Natural killer cell (primary cell): ENCODE measurements at places on chromosomes 6 and 20.

- no peaks in the 10 kb centered on the region for H3K27me3 ChIP-seq
- no peak overlapping the region for H3K4me3 ChIP-seq
- no peak for DNase-seq
- H3K36me3 ChIP-seq, result no peaks in the 10 kb centered on the region
- H3K4me1 ChIP-seq, result no peaks in the 10 kb centered on the region
- H3K27ac ChIP-seq, result no peak overlapping the region
Observed at GRCh38 chr20:60304931-60305330, 346.7 kb downstream of the CDH26 start.

DNA sequence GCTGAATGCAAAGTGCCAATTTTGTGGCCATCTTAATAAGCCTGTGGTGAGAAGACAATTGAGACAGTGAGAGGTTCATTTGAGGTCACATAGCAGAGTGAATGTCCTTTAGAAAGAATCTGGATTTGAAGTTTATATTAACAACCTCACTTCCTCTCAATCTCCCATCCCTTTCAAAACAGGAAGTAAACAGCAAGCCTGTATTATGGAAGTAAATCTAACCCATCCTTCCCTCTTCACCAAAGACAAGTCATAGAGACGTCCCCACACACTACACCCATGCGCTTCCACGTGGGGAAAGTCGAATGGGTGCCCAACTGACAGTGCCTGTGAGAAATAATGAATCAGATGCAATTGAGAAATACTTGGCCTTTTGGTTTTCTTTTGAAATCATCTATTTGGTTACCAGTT, 28.8 kb upstream of the CCND3 start:
- no peaks in the 10 kb centered on the region for H3K27me3 ChIP-seq
- H3K27ac ChIP-seq, result peak overlapping the region; percentile 48
- peaks cover 64% of the 10 kb centered on the region for H3K4me1 ChIP-seq
- no peak overlapping the region for H3K4me3 ChIP-seq
- H3K36me3 ChIP-seq, result peaks cover 10% of the 10 kb centered on the region

GRCh38 chr20:916825-917224, 691 bp upstream of the ANGPT4 start:
- H3K27ac ChIP-seq, result no peak overlapping the region
- H3K36me3 ChIP-seq, result no peaks in the 10 kb centered on the region
- DNase-seq, result no peak

DNA sequence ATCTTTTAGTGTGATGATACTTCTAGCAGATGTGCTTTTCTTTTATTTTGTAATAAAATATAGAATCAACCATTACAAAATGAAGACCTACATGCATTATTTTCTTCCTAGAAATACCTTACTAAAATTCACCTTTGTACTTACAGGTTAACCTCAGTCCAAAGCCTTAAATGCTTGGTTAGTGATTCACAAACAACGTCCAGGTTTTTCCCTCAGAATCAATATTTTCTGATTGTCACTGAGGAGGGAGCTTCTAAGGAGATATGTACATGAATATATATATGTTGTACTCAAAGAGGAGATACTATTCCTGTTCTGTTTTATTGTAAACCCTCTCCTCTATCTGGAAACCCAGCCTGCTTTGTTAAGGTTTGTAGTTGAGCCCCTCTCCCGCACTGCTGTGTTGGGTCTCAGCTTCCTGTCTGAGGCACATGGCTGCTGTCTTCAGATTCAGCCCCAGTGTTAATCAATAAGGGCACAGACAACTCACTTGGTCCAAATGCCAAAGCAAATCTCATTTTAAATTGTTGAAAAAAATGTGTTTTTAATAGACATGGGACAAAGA, 33.9 kb upstream of the HS3ST5 start:
- H3K4me1 ChIP-seq, result no peaks in the 10 kb centered on the region
- H3K27ac ChIP-seq, result no peak overlapping the region
- H3K27me3 ChIP-seq, result no peaks in the 10 kb centered on the region
- H3K4me3 ChIP-seq, result no peak overlapping the region

DNA sequence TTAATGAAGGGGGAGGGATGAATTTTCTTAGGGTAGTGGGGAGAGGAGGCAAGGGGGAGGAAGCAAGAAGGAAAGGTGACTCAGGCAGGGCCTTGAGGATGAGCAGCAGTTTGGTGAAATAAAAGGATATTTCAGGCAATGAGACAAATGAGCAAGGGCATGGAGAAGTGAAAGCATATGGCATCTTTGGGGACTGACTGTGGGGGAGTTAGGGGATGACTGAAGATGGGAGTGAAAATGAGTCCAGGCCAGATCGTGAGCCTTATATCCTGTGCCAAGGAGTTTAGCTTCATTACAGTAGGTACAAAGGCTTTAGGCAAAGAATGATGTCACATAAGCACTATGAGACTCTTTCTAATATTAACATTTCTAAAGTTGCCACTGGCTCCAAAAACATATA, 51.9 kb downstream of the ILRUN start:
- H3K4me3 ChIP-seq, result no peak overlapping the region
- DNase-seq, result no peak
- no peak overlapping the region for H3K27ac ChIP-seq
- peaks cover 15% of the 10 kb centered on the region for H3K36me3 ChIP-seq
- H3K27me3 ChIP-seq, result no peaks in the 10 kb centered on the region
- H3K4me1 ChIP-seq, result no peaks in the 10 kb centered on the region

DNA sequence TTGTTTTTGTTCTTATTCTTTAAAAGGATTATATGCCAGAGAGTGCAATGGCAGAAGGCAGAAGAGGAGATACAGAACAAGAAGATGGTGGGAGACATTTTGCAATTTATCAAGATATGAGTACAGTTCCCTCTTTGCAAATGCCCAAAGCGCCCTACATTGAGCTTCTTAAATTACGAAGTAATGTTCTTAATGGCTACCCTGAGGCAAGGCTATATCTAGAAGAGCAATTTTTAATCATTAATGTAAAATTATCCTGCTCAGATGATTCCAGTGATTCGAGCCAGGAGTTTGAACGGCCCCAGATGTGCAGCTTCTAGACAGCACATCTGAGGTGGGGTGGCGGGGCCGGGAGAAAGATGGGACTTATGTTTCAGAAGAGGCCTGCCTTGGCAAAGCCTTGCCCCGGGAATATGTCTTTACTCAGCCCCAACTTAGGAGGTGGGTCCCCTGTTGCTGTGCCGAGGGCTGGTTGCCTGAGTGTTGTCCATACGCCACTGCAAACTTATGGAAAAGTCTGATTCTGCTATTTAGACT, 84.9 kb upstream of the MLN start:
- DNase-seq, result no peak
- no peak overlapping the region for H3K4me3 ChIP-seq
- H3K27me3 ChIP-seq, result peaks cover 3% of the 10 kb centered on the region
- no peak overlapping the region for H3K27ac ChIP-seq

- H3K27me3 ChIP-seq, result no peaks in the 10 kb centered on the region
- H3K27ac ChIP-seq, result peak overlapping the region; percentile 40
- H3K36me3 ChIP-seq, result no peaks in the 10 kb centered on the region
- H3K4me3 ChIP-seq, result no peak overlapping the region
- peak; percentile 28 for DNase-seq
Observed at GRCh38 chr20:23147964-23148730, 62.0 kb upstream of the CD93 start.

DNA sequence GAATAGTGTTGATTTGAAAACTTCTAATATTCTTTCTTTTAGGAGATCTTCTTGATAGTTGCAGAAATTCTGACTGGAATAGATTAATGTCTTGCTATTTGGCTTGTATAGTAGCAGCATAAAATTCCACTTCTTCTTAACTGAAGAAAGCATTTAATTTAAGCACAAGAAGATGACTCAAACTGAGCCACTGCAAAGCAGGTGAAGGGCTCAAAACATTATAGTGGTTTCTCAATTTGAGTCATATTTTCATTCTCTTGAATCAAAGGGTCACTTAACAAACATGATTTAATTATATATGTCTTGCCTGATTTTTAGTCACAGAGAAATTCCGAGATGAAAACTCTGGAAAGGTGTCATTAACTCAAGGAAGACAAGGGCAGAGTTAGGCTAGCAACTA, 239.3 kb downstream of the ZNF217 start:
- no peaks in the 10 kb centered on the region for H3K36me3 ChIP-seq
- no peaks in the 10 kb centered on the region for H3K4me1 ChIP-seq
- H3K27me3 ChIP-seq, result no peaks in the 10 kb centered on the region
- H3K4me3 ChIP-seq, result no peak overlapping the region

GRCh38 chr20:24685736-24686135, 216.3 kb downstream of the SYNDIG1 start:
- no peaks in the 10 kb centered on the region for H3K36me3 ChIP-seq
- H3K4me3 ChIP-seq, result no peak overlapping the region
- H3K27me3 ChIP-seq, result no peaks in the 10 kb centered on the region

GRCh38 chr20:56181583-56181982, 66.9 kb upstream of the MC3R start:
- no peak overlapping the region for H3K27ac ChIP-seq
- no peak for DNase-seq
- no peaks in the 10 kb centered on the region for H3K4me1 ChIP-seq

DNA sequence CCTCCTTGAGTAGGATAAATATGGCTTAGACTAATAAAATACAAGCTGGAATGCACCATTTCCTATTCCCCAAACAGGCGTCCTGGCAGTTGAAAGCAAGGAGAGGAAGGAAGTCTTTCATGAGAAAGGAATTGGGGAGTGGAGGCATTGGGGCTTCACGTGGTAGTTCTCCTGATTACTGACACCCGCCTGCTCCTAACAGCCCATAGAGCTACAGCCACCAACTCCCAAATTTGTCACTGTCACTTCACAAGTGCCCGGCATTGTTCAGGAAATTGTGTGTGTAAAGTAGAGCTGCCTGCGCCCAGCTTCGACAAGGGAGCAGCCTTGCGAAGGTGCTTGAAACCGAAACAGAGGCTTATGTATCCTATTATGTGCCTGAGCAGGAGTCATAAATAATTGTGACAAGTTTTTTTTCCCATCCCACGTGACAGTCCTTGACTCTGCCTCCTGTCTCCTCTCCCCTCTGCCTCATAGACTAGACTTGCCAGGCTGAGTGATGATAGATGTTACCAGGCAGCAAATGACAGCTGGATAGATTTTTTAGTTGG, 301.7 kb upstream of the ZFP64 start:
- no peaks in the 10 kb centered on the region for H3K36me3 ChIP-seq
- H3K4me1 ChIP-seq, result no peaks in the 10 kb centered on the region
- H3K4me3 ChIP-seq, result no peak overlapping the region
- no peak overlapping the region for H3K27ac ChIP-seq
- H3K27me3 ChIP-seq, result no peaks in the 10 kb centered on the region

- peaks cover 4% of the 10 kb centered on the region for H3K27me3 ChIP-seq
- H3K27ac ChIP-seq, result no peak overlapping the region
- no peak for DNase-seq
- H3K4me3 ChIP-seq, result no peak overlapping the region
Observed at GRCh38 chr6:12968839-12969558, 252.4 kb downstream of the PHACTR1 start.

GRCh38 chr6:7628909-7629308, 38.9 kb downstream of the SNRNP48 start:
- no peak overlapping the region for H3K27ac ChIP-seq
- no peak overlapping the region for H3K4me3 ChIP-seq
- H3K36me3 ChIP-seq, result no peaks in the 10 kb centered on the region
- no peaks in the 10 kb centered on the region for H3K4me1 ChIP-seq
- H3K27me3 ChIP-seq, result no peaks in the 10 kb centered on the region

GRCh38 chr6:108492131-108492766, 68.5 kb upstream of the FOXO3 start:
- H3K4me3 ChIP-seq, result no peak overlapping the region
- no peak overlapping the region for H3K27ac ChIP-seq
- H3K27me3 ChIP-seq, result no peaks in the 10 kb centered on the region
- no peaks in the 10 kb centered on the region for H3K36me3 ChIP-seq

DNA sequence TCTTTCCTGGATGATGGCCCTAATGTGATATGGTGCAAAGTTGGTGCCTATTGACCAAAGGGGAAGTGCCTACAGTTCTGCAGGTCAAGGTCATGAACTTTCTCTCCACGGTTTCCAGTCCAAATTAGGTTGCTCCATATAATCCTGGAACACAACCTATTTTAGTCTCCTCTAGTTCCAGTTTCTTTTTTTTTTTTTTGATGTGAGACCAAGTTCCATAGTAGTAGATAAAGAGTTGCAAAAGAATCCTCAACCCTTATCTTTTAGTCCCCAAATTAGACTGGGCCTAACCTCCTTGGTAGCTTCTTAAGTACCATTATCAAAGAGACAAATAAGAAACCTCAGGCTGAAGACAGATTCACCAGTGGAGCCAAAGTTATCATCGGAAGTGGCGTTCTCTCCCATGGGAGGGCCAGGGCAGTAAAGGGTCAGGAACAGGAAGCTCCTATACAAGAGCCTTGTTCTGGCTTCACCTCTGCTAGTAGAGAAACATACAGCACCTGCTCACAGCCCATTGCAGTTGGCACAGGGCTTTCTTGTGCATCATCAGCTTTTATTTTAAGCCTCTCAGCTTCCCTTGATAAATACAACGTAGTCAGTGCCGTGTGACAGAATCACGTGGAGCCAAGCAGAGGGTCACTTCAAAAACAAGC, 132.2 kb upstream of the RREB1 start:
- no peaks in the 10 kb centered on the region for H3K4me1 ChIP-seq
- H3K36me3 ChIP-seq, result no peaks in the 10 kb centered on the region
- H3K27me3 ChIP-seq, result no peaks in the 10 kb centered on the region

DNA sequence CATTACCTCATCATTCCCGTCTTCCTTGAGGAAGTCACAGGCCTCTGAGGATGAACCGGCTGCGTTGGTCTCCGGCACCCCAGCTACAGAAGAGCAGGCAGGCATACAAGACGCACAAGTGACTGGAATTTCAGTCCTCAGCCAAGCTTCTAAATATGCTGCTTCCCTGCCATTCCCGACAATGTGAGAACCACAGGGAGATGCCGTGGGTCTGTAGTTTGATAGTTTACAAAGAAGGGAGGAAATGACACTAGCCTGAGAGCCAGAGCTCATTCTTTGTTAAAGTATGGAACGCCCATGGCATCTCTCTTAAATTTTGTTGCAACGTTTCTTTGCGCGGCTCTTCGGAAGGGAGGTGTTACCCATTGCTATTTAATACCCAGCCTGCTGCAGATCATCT, 25.7 kb downstream of the HEBP2 start:
- H3K36me3 ChIP-seq, result no peaks in the 10 kb centered on the region
- H3K4me3 ChIP-seq, result no peak overlapping the region
- H3K27me3 ChIP-seq, result no peaks in the 10 kb centered on the region
- DNase-seq, result no peak
- no peak overlapping the region for H3K27ac ChIP-seq
- H3K4me1 ChIP-seq, result no peaks in the 10 kb centered on the region

GRCh38 chr20:64077541-64077875, 1.8 kb downstream of the RGS19 start:
- peaks cover 55% of the 10 kb centered on the region for H3K4me1 ChIP-seq
- no peak for DNase-seq
- peak overlapping the region; percentile 75 for H3K4me3 ChIP-seq
- no peaks in the 10 kb centered on the region for H3K27me3 ChIP-seq
- H3K36me3 ChIP-seq, result peaks cover 34% of the 10 kb centered on the region

DNA sequence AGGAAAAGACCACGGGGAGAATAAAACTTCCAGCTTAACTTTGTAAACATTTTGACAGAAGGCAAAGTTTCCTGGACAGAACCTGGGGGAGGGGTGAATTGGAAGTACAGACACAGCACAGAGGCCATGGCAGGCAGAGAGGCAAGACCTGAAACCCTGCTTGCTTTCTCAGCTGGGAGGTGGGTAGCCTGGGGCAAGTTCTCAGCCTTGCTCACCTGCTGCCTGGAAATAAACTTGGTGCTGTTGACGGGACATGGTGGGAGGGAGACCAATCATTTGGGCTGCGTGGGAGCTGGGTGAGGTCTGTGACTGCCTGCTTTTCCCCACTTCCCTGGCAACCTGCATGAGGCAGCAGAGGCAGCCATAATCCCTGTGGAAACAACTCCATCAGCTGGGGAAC, 221.3 kb downstream of the MOXD1 start:
- H3K4me3 ChIP-seq, result no peak overlapping the region
- no peaks in the 10 kb centered on the region for H3K36me3 ChIP-seq
- DNase-seq, result no peak
- H3K4me1 ChIP-seq, result no peaks in the 10 kb centered on the region
- no peaks in the 10 kb centered on the region for H3K27me3 ChIP-seq
